Mammary epithelial cell (primary cell): ENCODE measurements at places on chromosomes 3 and 15. TPM values are rescaled to one million over a fixed set of nuclear protein-coding genes. Genes with fewer than 3 reads are reported as not detected.

Gene SHF
- total RNA-seq = 0.50 TPM

Gene SCAANT1
- total RNA-seq = not detected

Gene ZNF662
- 3.8 TPM for total RNA-seq

Gene CASR
- not detected for total RNA-seq

Gene KCNMB3
- 0.69 and 1.2 TPM in 2 replicates for total RNA-seq

Gene GHSR
- total RNA-seq = not detected in 2 replicates

Gene AGTR1
- 0.17 TPM for total RNA-seq

Gene RETNLB
- not detected in 2 replicates for total RNA-seq

Gene STAB1
- total RNA-seq = 0.29 TPM in 1 of 2 replicates, not detected in the other

Gene TSEN2
- total RNA-seq = 16.0 TPM

Gene XCR1
- total RNA-seq = not detected in 2 replicates

Gene SYNPR
- total RNA-seq = not detected in 2 replicates

Gene CLDN11
- 21.3 TPM for total RNA-seq

Gene NXPE3
- total RNA-seq = 21.5 TPM

Gene TLR9
- not detected for total RNA-seq

Gene ITPKA
- not detected for total RNA-seq

Gene FBXW12
- total RNA-seq = not detected

Gene NME9
- 0.50 TPM for total RNA-seq

Gene CFAP20DC
- 3.0 TPM for total RNA-seq

Gene MGA
- total RNA-seq = 22.8 and 24.7 TPM in 2 replicates

Gene FGF12
- total RNA-seq = not detected in 2 replicates

Gene GRM7
- total RNA-seq = not detected

Gene SCAPER
- 8.8 and 11.6 TPM in 2 replicates for total RNA-seq

Gene ZNF385D
- total RNA-seq = 3.2 TPM

Gene OXTR
- total RNA-seq = 8.0 TPM

Gene C3orf20
- 0.12 and 0.13 TPM in 2 replicates for total RNA-seq

Gene CHAC1
- 69.8 and 72.4 TPM in 2 replicates for total RNA-seq

Gene ARHGEF26
- total RNA-seq = 12.2 TPM

Gene ERICH6
- total RNA-seq = not detected in 2 replicates

Gene CD80
- not detected in 2 replicates for total RNA-seq

Gene TUSC7
- total RNA-seq = not detected in 2 replicates

Gene SCN11A
- not detected for total RNA-seq

Gene STRIT1
- not detected in 2 replicates for total RNA-seq

Gene GNB4
- total RNA-seq = 201 TPM

Gene TMC3
- total RNA-seq = not detected

Gene B3GNT5
- 9.3 TPM for total RNA-seq

Gene LRRK1
- 19.2 and 24.0 TPM in 2 replicates for total RNA-seq

Gene MKRN2OS
- 0.56 and 2.7 TPM in 2 replicates for total RNA-seq

Gene MESP2
- not detected for total RNA-seq

Gene SEMA3B
- 15.5 and 23.9 TPM in 2 replicates for total RNA-seq

Gene ATP13A4
- not detected in 2 replicates for total RNA-seq

Gene CTSH
- 22.6 and 44.3 TPM in 2 replicates for total RNA-seq

Gene PIERCE2
- 3.3 TPM for total RNA-seq

Gene UBAP1L
- total RNA-seq = 2.3 TPM in 2 replicates

Gene PARP15
- total RNA-seq = not detected in 2 replicates

Gene TNFAIP8L3
- 3.6 and 6.5 TPM in 2 replicates for total RNA-seq

Gene ARGFX
- not detected for total RNA-seq

Gene GOLGA8R
- 2.0 TPM for total RNA-seq

Gene CCNB2
- 2.8 TPM for total RNA-seq

Gene TMEM108
- total RNA-seq = 0.50 TPM

Gene TRPM1
- total RNA-seq = not detected in 2 replicates
